Right renal cortex interstitium (tissue), 3 donors: ENCODE measurements at places on chromosomes 1 and 21.

- no peak for DNase-seq
Observed at GRCh38 chr1:71074681-71075080, 6.2 kb downstream of the ZRANB2 start.

- no peak for DNase-seq
Observed at GRCh38 chr1:38938722-38939260, 2.8 kb downstream of the RHBDL2 start.

DNA sequence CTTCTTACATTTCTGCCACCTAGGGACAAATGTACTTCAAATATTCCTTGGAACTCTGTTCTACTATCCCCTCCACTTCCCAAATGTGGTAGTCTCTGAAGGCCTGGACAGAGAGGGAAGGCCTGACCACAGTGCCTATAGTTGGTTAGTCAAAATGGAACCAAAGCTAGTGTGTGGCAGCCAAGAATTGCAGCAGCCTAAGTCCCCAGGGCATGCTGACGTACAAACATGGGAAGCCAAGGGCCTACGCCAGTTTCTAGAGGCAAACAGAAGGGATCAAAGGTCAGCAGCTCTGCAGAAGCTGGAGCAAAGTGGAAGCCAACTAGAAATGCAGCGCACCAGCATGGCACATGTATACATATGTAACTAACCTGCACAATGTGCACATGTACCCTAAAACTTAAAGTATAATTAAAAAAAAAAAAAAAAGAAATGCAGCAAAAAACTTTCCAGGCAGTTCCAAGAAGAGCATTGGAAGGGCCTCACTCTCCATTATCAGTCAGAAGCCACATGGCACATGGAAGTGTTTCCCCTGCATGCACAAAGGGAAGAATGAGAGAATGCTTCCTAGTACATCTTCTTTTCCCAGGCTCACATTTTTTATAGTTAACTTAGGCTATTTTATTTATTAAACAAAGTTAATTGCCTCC, 39.4 kb upstream of the GADD45A start:
- DNase-seq: no peak

DNA sequence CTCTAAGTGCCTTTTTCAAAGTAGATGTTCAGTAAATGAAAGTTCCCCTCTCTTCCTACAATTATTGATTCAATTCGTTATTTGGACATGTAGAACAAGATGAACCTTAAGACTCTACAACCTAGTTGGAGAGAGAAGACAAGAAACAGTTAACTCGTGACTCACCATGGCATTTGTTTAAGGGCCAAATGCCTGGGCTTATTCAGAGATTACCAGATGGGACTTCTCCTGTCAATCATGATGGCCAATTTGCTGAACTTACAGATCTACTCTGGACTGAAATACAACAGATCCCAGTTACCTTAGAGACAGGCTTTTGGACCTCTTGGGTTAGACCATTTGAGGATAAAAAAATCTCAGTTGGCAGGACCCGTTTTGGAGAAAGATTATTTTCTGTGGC, 93.5 kb downstream of the C1orf94 start:
- no peak for DNase-seq

- no peak for DNase-seq
Observed at GRCh38 chr1:179141592-179142251, 59.9 kb downstream of the TOR3A start.

DNA sequence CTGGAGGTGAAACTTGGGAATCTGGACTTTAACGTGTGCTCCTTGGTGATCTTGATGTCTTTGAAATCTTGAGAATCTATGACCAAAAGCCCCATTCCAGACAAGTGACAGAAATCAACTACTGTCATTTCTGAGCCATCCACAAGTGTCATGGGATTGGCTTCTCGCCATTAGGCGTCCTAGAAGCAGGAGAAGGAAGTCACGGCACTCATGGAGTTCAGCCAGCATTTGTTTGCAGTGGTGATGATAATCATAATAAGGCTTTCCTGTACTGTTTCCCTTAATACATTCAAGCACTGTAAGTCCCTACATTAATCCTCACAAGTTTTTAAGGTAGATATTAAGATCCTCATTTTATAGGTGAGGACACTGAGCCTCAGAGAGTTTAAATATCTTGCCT, 11.9 kb downstream of the F5 start:
- DNase-seq: no peak

GRCh38 chr21:15031790-15032357, 32.9 kb downstream of the NRIP1 start:
- no peak for DNase-seq

DNA sequence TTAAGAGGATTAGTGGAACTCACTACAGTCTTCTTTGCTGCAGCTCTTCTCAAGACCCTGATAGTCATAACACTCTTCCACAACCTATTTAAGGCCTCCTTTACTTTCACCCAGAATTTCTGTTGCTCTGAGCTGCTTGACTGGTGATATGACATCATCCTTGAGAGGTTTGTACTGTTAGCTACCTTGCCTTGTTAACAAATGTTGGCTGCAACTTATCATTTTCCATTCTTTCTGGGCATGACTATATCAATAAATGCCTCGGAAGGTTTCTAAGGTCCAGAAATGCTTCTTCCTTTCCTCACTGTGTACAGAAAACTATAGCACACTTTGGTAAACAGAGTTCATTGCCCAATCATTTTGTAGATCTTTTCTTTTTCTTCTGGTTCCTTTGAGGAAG, 1292.2 kb upstream of the TMPRSS15 start:
- DNase-seq: no peak

GRCh38 chr1:40722622-40723021, 31.1 kb downstream of the NFYC start:
- DNase-seq: no peak

DNA sequence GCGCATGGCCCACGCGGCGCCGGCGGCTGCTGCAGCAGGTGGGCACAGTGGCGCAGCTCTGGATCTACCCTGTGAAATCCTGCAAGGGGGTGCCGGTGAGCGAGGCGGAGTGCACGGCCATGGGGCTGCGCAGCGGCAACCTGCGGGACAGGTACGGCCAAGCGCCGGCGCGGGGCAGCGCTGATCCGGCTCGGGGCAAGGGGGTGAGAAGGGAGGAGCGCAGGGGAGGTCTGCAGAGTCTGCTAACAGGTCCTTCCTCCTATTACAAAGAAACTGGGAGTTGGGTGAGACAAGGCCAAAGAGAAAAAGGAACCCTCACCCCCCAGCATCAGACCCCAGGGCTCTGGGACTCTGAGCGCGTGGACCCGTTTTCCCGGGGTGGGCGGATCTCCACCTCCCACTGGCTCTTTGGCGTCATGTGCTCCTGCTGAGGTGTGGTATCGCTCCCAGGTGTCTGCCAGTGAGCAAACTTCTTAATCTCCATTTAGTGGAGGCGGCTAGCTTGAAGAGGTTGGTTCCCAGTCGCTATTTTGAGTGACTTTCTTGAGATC, 431 bp downstream of the MTARC1 start:
- no peak for DNase-seq

- no peak for DNase-seq
Observed at GRCh38 chr21:34888569-34889319, 160.4 kb downstream of the RUNX1 start.

DNA sequence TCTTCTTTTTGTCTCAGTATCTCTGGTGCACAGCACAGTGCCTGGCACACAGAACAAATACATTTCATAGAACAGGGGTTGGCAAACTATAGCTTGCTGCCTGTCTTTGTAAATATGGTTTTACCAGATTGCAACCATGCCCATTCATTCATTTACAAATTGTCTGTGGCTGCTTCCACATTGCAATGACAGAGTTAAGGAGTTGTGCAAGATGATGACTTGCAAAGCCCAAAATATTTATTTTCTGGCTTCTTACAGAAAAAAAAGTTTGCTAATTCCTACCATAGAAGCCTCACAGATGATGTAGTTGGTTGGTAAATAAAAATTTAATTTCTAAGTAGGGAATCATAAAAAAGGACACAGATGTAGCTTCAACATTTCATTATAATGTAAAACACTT, 11.2 kb upstream of the HMGB4 start:
- no peak for DNase-seq

- DNase-seq: no peak
Observed at GRCh38 chr1:39933956-39934941, 20.7 kb upstream of the MFSD2A start.

DNA sequence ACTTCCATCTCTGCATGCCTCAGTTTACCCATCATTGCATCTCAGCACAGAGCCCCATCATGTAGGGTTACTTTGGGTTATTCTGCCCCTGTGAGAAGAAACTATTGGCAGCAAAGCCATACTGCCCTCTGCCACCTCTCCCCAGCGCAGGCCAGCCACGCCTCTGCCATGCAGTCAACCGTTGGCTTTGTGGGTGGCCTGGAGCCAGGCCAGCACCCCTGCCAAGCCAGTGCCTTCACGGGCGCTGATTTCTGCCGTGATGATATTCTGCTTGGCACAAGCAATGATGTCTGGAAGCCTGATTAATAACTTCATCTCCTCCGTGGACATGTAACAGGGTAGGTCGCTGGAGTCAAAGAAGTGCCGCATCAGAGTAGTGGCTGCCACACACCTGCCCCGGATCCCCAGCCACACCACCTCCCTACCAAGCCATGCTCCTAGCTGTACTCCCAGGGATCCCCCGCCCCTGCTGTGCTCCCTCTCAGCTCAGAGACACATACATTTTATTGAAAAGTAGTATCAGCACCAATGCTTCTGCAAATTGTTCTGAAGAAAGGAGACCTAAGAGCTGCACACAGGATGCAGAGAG, 15.0 kb upstream of the CEP85 start:
- no peak for DNase-seq

GRCh38 chr1:110188035-110188618, 22.0 kb upstream of the KCNC4 start:
- no peak for DNase-seq

DNA sequence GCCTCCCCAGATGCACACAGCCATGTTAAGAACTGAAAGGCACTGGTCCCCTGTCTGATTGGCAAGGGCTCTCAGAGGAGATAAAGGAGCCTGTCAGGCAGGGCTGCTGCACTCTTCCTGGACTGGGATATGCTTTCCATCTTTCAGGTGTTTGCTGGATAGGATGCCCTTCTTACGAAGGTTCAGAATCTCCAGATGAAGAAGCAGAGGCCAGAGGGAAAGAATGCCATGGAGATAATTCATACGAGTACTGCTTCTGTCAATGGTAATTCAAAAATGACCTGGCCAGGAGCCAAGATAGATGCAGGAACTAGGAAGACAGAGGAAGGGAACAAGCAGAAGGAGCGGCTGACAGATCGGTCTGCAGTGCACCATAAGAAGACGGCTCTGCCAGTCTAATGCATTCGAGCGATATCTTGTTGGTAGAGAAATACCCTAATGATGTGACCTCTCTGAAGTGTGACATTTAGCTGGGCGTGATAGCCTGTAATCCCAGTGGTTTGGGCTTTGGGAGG, 16.6 kb upstream of the ATP2B4 start:
- DNase-seq: no peak

DNA sequence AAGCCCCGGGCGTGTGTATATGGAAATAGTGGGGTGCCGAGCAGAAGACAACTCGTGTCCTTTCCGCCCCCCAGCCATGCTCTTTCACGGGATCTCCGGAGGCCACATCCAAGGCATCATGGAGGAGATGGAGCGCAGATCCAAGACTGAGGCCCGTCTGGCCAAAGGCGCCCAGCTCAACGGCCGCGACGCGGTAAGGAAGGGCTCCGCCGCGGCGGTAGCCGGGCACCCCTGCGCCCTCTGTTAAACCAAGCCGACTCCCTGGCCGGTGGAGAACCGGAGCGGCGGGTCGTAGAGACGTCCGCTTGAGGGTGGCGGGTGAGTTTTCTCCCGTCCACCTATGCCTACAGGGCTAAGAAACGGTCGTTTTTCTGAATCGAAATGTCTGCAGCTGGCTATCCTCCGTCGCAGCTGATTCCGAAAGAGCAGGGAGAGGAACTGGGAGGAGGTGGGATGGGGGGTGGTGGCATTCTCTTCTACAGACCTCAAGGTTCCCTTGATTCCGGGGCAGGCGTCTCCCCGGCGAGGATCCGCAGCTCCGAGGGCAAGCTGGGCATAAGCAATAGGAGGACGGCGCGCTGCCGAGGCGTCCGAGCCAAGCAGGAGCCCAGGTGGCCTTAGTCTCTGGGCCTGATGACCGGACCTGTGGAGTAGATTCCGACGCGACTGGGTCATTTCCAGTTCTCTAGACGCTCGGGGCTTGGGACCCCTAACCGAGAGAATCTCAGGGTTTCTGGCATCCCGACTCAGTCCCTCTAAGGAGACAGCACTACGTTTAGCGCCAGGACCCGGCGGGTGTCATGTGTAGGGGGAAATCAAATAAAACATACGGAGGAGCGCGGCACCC, 856 bp downstream of the LHX9 start:
- DNase-seq: no peak

GRCh38 chr1:221473411-221473810, 268.5 kb downstream of the DUSP10 start:
- DNase-seq: no peak

DNA sequence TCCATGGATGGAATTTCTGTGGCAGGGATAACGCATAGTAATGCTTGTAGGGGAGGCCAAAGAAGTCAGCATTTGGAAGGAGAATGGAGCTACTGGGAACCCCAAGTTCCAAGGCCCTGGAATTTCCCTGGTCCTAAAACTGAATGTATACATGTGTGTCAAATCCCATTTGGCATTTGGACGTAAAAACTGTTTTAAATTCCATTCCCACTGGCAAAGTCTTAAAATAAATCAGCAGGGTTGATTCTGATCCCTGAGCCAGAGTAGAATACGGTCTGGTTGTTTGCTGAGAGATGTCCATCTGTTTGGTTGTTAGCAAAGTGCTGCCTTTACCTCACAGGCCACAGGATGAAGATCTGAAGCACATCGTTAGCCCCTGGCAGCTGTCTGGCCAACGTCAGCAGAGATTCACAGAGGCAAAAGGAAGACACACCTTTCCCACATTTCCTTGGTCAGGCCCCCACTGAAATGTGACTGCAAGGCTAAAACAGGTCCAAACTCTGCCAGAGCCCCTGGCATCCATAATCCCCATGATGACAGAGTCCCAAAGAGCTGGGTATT, 62.2 kb downstream of the GORAB start:
- no peak for DNase-seq

DNA sequence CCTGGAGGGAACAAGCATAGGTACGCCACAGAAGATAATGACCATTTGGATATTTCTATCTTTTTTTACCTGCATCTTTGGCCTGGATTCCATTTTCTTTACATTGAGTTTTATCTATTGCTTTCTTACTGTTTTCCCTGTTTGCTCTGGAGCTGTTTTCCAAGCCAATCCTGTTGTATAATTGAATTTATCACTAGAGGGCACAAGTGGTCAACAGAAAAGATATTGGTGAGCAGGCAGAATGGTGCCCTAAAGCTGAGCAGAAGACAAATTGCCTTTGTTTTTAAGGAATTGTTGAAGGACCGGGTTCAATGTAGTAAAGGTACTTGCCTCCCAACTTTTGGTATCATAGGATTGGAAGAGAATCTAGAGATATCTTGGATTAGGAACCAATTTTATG, 152.8 kb downstream of the PPP1R12B start:
- DNase-seq: no peak

DNA sequence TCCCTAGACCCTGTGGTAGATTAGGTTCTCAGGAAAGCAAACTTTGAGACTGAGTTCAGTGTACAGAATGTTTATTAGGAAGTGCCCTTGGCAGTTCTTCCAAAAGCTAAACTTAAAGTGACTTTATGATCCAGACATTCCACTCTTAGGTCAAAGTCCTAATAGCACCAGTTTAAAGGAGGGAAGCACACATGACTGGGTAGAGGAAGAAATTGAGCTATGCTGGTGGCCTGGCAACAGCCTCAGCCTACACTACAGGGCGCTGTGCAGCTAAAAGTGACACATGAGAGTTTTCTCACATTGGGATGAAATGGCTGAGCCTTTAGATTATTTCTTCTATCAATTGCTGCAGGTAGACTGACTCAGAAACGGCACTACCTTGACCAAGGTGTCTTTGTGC, 280.4 kb downstream of the BRINP2 start:
- no peak for DNase-seq

GRCh38 chr1:203443296-203443695, 32.3 kb upstream of the PRELP start:
- DNase-seq: no peak

GRCh38 chr1:201905234-201905890, 16.7 kb downstream of the SHISA4 start:
- no peak for DNase-seq
